GF-D8 (cell line): ENCODE measurements at places on chromosomes 1 and 21.

GRCh38 chr1:207045453-207045852 is 5.6 kb downstream of the YOD1 start:
- no peak for DNase-seq

DNA sequence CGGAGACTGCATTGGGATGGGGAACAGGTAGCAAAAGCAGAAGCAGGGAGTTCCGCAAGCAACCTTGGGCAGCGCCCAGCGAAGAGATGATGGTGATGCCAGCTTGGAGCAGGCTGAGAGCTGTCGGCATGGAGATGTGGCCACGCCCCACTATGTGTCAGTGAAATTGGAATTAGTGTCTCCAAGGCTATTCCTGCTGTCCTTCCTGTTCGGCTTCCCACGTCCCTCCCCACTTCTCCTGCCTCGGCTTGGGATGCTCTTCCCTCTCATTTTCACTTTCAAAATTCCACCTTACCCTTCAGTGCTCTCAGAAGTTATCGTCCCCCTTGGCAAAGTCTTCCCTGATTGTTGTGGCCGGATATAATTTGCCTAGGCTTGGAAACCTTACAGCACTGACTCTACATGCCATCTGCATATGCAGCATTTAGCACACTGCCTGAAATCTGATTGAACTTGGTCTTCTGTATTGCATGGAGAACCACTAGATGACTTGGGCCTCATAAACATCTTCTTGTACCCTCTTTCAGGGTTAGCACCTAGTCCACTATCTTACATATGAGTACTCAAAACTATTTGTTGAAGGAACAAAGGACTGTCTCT is 270.7 kb upstream of the RUNX1 start:
- no peak for DNase-seq

- no peak for DNase-seq
Observed at GRCh38 chr1:159211331-159212136, 6.9 kb downstream of the ACKR1 start.

GRCh38 chr1:219185486-219186117 is 11.9 kb downstream of the LYPLAL1 start:
- no peak for DNase-seq

GRCh38 chr1:206105464-206105995 is 11.7 kb downstream of the AVPR1B start:
- DNase-seq = no peak

- DNase-seq = no peak
Observed at GRCh38 chr1:27127419-27127818, 27.5 kb downstream of the SLC9A1 start.

DNA sequence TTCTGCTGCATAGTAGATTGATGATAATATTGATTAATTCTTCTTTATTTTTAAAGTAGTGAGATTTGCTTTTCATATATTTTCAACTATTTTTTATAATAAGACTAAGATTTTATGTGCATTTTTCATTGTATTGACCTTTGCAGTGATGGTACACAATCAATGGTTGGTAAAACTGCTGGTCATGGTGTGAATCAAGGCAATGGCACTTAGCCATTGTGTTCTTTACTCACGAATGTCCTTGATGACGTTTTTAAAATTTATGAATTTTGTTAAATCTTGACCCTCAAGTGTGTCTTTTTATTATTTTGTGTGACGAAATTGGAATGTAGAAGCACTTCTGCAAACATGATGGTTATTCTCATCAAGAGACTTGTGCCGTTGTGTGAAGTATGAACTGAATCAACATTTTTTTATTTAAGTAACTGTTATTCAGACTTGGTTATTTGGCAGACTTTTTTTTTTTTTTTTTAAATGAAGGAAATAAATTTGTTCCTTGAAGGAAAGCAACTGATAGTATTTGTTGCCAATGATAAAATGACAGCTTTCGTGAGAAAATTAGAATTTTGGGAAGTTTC is 22.6 kb downstream of the CDC73 start:
- DNase-seq = no peak

DNA sequence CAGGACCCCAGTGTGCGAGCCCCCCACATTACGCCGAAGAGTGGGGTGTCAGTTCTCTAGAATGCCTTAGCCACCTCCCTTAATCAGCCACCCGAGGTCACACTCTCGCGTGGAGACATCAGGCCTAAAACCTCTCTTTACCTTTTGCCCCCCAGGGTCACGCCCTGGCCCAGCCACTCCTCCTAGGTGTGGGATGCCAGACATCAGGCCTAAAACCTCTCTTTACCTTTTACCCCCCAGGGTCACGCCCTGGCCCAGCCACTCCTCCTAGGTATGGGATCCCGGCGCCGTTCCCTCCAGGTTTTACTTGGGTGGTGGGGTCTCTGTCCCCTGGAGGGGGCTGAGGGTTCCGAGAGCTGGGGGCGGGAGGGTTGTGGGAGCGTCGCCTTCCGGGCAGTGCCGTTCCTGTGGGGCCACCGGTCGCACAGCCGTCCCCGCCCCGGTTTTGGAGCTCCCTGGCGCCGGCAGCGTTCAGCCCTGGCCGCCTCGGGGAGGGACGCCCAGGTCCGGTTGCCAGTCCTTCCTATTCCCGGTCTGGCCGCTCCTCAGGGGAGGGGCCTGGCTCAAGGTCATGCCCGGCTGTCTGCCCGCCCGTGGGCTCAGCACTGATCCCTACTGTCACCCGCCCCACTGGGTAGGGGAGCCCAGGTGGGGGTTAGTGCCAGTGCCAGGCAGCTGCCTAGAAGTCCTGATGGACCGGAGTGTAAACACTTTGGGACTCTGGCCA is 882 bp downstream of the VPS13D start:
- no peak for DNase-seq

- DNase-seq = peak; percentile 51
Observed at GRCh38 chr1:42937836-42938644, 20.6 kb downstream of the SLC2A1 start.

DNA sequence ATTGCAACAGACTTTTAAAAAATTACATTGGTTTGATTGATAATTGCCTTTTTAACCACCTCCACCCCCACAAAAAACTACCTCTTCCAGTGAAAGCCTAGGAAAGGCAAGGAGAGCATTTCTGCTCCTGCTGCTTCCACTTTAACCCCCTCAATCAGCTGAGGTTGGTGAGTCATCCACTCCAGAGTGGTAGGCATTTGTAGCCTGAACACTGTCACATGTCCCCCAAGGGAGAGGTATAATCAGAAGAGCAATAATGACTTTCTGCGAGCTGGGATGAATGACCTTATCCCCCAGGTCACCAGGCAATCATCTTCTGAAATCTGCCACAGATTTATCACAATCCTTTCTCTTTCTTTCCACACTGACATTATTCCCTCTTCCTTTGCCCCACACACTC is 126.6 kb upstream of the CAMK1G start:
- DNase-seq = no peak

DNA sequence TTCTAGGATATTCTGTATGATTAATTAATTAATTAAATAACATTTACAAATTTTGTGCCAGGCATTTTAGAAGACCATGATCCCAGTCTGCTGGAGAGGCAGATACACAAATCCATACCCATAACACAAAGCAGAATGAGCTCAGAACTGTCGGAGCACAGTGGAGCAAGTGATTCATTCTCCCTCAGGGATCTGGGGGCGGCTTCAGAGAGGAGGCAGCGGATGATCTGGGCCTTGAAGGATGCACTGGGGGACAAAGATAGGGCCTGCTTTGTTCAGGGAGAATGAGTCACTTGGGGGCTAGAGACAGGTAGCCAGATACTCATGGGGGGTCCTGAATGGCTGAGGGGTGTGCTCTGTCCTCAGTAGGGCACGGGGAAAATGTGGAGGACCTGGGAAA is 50.9 kb upstream of the TRABD2B start:
- no peak for DNase-seq
